ENCODE measurements at places on chromosomes 7 and 10. TPM values are rescaled to one million over a fixed set of nuclear protein-coding genes. Genes with fewer than 3 reads are reported as not detected.

- peak; percentile 9 for DNase-seq
These were observed 72.0 kb upstream of the TES start for GRCh38 chr7:116138202-116138801.

DNA sequence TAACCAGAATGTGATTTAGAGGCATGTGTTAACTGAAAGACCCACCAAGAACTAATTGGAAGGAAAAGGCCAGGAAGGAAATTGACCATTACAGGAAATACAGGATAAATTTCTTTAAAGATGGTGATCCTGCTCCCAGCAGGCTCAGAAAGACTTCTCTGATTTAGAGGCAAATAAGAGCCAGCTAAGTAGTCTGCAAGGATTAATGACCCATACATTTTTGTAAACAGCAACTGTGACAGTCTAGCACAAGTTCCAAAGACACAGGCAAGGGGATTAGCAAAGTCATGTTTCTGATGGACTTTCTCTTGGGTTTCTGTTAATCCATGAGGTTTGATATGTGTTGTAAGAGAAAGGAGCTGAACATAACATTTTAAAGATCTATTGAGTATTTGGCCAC, 425.0 kb downstream of the HTR7 start:
- DNase-seq: no peak

DNA sequence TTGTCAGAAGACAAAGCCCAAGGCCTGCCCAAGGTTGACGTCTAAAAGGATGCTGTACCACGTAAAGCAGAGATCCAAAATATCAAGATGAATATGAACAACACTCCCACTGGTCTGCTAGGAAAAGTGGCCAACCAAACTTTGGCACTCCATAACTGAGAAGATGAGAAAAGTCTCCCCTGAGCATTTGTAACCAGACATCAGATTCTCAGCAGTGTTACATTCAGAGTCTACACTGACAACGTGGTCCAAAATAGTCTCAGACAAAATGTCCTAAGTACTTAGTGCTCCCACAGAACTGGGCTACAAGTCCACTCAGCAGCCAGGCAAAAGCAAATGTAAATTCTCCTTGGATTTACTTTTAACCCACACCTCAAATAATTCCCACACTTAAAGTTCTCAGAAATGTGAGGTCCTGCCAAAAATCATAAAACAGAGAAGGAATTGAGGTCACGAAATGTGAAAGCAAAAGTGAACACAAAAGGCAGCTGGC, 185.1 kb upstream of the NOBOX start:
- DNase-seq: no peak

The RASA4B gene
- total RNA-seq: 14.8 TPM

DNA sequence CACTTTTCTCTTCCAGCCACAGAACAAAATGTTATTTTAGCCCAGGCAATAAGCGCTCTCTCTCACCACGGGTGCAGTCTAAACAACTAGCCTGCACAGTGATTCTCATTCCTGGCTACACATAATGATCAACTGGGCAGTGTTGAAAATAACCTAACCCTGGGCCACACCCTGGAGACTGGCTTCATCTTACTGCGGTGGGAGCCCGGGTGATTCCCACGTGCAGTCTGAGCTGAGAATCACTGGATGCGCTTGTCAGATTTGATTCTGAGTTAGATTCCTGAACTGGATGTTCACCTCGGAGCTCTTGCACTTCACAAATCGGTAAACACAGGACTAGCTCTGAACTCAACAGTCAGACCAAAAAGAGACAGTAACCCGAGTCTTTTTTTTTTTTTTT, 14.9 kb downstream of the ZC3HAV1 start:
- DNase-seq: no peak

- no peak for DNase-seq
These were observed 168.2 kb downstream of the SEPTIN7 start for GRCh38 chr7:35969066-35969465.

The TMEM168 gene
- total RNA-seq: 15.3 TPM

The PGAM2 gene
- total RNA-seq: 0.81 TPM

DNA sequence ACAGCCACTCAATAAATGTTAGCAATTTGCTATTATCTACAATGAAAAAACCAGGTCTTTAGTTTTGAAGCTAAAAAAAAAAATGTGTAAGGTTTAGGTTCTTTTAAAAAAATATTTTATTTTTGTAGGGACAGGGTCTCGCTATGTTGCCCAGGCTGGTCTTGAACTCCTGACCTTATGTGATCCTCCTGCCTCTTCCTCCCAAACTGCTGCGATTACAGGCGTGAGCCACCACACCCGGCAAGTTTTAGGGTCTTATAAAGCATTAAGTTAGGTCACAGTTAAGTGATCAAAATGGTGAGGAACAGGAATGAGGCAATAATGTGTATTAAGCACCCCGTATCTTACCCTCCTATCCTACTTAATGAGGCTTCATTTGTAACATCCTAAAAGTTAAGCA, 774 bp downstream of the SEM1 start:
- DNase-seq: no peak

The TDRD1 gene
- total RNA-seq: 0.27 TPM

The MSMB gene
- total RNA-seq: not detected

DNA sequence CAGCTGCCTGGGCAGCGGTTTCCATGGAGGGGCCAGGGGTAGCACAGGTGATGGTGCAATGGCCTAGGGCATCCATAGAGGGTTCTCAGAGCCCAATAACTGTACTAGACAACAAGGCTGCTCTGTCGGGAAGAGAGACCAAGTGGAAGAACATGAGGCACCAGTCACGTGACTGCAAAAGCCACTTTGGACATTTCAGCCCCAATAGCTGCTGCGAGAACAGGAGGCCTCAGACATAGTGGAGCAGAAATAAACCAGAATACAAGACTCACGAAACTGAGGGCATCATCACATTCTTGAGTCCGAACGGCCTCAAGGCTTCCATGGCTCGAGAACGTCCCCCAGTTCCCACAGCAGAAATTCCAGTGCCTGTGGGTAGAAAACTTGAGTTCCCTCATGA, 32.3 kb upstream of the FIS1 start:
- no peak for DNase-seq
